ENCODE measurements at places on chromosomes 1 and 21.

GRCh38 chr1:227786673-227787512 lies 28.6 kb upstream of the PRSS38 start:
- DNase-seq: no peak

- DNase-seq: no peak
Measured at GRCh38 chr21:35150562-35151226, 101.6 kb upstream of the RUNX1 start.

GRCh38 chr1:112307930-112308591 lies 88.0 kb upstream of the CTTNBP2NL start:
- DNase-seq: no peak

- no peak for DNase-seq
Measured at GRCh38 chr21:35475009-35475408, 425.9 kb upstream of the RUNX1 start.

DNA sequence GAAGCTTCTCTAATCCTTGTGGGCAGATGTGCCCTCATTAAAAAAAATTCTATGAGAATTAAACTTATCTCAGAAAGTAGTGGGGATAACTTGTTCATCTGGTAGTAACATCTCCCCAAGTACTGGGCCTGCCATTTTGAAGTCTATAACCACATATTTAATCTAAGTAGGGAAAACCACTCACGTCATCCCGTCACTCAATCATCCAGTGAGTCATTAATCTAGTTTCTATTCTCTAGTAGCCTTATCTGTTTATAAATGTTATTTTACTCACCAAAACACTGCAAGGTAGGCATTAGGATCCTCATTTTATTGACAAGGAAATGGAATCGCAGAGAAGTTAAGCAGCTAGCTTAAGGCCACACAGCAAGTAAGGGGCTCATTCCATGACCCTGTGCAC lies 221.9 kb downstream of the ATG4C start:
- DNase-seq: no peak

DNA sequence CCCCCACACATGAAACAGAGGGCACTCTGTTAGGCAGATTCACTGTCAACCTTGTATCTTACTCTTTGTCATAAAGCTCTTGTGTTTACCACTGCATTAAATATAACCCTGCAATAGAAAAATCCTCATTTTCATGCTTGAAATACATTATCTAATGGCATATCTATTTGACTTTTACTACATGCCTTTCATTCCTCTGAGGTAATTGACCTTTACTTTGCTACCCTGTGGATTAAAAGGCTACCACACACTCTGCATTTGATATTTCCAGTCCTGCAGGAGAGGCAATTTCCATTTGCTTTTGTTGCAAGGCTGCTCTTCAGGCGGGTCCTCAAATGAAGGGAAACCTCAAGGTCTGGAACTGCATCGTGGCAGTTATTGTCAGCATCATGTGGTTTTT lies 238.0 kb downstream of the NTNG1 start:
- DNase-seq: no peak

DNA sequence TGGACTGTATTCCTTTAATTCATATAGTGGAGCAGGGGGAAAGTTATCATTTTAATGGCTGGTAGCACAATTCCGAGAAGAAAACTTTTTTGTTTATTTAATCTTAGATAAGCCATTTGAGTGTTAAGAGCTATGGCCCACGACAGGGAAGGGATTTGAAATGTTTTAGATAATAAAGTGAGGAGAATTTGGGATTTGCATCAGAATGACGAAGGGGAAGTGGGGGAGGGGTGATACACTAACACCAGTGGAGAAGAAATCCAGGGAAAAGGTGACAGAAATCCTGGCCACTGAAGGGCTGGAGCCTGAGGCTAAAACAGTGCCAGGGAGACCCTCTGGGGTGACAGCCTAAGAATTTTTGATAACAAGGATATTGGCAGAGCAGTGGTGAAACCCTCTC lies 21.0 kb downstream of the LEPR start:
- no peak for DNase-seq
